ENCODE measurements at places on chromosomes 12 and 14.

DNA sequence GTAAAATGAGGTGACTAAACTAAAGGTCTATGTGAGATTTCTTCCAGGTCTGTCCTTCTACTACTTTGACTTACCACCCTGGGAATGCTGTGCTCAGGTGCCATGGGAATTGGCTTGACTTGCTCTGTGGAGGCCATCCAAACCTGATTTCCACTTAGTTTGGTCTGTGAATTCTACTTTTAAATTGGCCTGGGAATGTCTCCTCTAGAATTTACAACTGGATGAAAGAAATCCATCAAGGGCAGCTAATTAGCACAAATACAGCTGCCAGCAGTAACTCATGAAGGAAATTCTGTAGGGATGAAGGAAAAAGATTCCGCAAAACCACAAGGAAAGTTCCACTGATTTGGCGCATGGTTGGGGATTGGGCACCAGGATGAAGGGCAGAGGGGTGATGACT lies 31.7 kb upstream of the FRMD6 start:
- DNase-seq: no peak

DNA sequence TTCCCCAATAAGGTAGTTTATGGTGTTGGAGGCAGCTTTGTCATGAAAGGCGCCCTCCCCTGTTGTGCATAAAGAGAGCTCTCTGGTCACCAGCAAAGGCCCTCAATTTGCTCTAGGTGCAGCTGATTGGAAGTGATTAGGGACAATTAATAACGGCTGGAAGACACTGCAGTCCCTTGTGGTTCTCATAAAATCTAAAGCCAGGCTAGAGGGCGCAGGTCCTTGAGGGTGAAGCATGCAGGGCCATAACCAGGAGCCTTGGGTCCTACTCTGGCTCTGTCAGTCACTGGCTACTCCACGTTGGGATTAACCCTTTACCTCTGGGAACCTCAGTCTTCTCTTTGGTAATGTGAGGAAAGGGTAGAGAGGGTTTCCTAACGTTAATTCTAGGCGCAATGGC lies 1.9 kb downstream of the DAAM1 start:
- DNase-seq: no peak

DNA sequence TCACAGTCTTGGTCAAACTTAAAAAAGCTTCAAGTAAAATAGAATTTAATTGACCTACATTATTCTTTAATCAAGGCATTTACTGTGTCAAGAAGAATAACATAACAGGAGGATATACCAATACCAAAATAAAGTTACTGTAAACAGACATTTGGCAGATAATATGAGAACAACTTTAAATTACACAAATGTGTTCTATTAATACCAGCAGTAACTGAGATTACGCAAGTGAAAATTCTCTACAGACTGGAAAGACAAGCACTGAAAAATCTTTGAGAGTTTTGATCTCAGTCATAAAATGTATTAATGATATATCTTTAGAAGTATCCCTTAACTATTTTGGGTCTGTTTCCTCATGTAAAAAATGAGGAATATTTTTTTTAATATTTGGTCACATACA lies 169.2 kb upstream of the SOX5 start:
- DNase-seq: no peak

DNA sequence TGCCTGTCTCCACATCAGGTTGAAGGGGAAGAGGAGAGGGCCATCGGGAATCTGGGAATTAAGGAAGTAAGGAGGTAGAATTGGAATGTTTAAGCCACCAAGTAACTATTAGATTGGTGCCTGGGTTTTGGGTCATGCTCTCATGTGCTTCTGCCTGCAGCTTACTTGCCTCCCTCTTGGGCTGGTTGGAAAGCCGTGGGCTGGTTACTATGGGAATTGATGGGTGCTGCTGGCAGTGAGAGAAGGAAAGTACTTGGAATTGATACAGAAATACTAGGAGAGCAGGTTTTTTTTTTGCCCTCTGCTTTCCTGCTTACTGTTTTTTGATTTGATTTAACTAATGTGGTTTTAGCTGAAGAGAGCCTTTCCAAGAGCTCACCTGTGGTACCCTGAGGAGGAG lies 493.5 kb upstream of the RGS6 start:
- no peak for DNase-seq

DNA sequence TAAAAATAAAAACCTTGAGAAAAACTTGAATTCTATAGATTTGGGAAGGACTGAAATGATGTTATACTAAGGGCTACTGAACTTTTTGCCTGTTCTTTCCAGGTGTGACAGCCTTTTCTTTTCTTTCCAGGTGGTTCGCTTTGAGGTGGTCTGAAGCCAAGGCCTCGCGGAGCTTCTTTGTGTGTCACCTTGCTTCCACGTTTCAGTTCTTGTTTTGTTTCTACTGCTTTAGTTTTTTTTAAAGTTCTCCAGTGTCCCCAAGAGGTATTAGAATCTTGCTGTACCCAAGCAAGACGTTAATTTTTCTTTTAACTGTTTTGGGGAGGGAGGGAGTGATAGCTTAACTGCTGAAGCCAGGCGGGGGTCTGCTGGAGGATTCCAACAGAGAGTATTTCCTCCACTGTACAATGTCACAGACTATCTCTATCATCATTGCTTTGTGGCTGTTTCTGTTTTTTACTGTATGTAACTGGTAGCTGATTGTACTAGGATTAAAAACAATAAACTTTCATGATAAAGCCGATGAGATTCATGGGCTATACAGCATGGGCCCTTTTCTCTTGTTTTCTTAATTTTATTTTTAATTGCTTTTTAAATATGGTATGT lies 40.2 kb downstream of the PROX2 start:
- DNase-seq: no peak

DNA sequence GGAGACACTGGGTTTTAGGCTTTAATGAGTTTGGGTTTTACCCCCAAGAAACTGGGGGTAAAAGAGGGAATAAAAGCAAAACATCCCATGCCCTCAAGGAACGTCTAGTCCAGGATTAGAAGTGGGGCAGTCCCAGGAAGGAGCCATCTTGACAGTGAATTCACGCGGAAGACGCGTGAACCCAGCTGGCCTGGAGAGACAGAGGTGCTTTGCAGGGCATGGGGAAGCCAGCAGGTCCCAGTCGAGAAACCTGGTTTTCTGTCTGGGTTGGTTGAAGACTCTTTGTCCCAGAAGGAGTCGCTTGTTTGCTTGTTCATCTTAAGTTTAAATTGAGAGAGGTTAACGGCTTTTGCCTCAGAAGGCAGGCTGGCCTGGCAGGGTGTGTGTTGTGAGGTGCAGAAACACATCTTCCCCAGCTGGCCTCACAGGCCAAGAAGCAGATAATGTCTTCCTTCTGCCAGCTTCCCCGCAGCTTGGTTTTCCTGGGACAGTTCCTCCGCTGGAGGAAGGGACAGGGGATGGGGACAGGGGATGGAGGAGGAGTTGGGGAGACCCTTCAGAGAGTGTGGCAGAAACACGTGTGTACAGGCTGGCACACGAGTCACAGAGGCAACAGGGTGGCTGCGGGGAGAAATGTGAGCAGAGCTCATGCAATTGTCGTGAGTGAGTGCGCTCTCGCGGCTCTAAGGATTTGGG lies 18.5 kb upstream of the CD9 start:
- no peak for DNase-seq

GRCh38 chr14:92850492-92850891 lies 56.4 kb downstream of the GOLGA5 start:
- no peak for DNase-seq

DNA sequence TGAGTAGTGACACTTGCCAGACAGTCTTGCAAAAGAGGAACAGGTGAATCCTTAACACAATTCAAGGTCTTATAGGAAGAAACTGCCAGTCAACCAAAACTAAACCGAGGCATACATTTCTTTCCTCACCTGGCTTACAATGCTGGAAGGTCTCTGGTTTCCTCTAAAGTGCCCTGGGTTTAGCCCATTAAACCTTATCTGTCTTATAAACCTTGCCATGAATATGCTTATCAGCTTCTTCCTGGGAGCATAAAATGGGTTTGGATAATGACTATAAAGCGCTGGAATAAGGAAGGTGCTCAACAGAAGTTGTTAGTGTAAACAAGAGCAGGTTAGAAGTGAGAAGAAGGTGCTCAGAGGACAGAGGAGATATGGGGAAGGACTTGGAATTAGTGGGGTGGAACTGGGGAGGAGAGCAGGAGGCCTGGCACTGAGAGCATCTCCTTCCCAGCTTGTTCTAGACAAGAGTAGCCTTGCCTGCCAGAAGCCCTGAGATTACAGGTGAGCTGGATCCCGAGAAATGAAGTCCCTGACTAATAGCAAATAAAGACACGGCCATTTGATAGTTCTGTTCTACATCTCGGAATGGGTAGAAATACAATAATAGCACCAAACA lies 14.1 kb upstream of the GPRC5A start:
- DNase-seq: no peak

GRCh38 chr12:123971770-123972456 lies 718 bp downstream of the CCDC92 start:
- peak; percentile 23 for DNase-seq

GRCh38 chr14:81169711-81170103 lies 51.1 kb downstream of the GTF2A1 start:
- DNase-seq: no peak

GRCh38 chr14:97138801-97139200 lies 341.6 kb downstream of the VRK1 start:
- DNase-seq: no peak

GRCh38 chr14:75392686-75393641 lies 34.9 kb upstream of the JDP2 start:
- DNase-seq: no peak

GRCh38 chr14:55794655-55795595 lies 214.9 kb downstream of the KTN1 start:
- DNase-seq: no peak

DNA sequence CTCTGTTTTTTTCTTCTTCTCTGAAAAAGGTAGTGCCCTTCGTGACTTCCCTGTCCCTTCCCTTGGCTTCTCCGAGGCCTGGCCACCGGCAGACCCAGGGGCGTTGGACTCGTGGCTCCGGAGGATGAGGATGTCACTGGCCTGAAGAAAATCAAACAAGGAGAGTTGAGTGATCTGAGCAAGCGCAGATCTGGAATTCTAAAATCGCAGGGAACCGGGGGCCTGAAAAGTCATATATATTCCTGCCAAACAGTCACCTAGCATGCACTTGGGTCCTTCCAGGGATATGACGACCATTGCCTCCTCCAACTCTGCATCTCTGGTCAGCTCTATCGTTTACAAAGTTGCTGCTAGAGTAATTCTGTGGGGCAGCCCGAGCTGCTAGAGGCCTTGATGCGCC lies 5.2 kb upstream of the PNMA1 start:
- DNase-seq: no peak

- DNase-seq: peak; percentile 72
Observed at GRCh38 chr14:102928412-102929240, 6.2 kb downstream of the AMN start.

GRCh38 chr14:69693145-69693544 lies 73.8 kb upstream of the SRSF5 start:
- DNase-seq: no peak

DNA sequence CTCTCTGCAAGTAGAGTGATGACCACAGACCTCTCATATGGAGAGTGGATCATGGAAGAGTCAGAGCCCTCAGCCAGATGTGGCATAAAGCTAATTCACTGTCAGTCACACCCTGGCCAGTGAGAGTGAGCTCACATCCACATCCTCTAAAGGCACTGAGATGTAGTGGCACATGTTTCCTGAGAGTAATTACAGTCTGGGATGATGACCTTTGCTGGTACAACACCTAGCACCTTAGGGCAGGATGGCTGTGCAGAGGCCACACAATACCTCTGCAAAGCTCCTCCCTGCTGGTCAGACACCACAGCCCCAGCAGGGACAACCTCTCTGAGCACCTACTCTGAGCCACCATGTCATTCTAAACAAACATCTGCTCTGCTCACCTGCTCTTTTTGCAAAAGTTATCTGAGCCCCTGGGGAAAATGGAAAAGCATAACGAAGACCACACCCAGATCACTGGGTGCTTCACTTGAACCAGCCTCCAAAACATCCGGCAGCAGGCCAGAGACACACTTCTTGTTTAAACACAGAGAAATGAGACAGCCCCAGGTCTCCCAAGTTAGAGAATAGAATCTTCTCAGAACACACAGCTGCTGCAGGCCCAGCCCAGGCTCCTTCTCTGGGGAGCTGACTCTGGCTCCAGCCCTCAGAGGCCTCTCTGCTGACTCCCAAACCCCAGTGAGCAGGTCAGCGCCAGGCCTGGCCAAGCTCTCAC lies 30.3 kb downstream of the PITPNM2 start:
- no peak for DNase-seq

GRCh38 chr12:89669197-89669596 lies 39.4 kb downstream of the ATP2B1 start:
- DNase-seq: no peak

DNA sequence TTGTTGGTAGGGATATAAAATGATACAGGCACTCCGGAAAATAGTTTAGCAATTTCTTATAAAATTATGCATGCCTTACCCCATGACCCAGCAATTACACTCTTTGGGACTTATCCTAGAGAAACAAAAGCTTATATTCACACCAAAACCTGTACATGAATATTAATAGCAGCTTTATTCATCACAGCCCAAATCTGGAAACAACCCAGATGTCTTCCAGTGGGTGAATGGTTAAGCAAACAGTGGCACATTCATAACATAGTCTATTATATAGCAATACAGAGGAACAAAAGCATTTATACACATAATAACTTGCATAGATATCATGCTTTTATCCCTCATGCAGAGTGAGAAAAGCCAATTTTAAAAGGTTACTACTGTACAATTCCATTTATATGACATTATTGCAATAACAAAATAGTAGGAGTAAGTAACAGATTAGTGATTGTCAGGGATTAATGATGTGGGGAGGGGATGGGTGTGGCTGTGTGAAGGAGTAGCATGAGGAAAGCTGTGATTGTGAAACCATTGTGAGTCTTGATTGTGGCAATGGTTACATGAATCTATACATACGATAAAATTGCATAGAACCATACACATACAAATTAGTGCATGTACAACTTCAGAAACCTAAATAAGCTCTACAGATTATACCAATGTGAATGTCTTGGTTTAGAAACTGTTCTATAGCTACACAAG lies 363.1 kb upstream of the OR4E1 start:
- no peak for DNase-seq

DNA sequence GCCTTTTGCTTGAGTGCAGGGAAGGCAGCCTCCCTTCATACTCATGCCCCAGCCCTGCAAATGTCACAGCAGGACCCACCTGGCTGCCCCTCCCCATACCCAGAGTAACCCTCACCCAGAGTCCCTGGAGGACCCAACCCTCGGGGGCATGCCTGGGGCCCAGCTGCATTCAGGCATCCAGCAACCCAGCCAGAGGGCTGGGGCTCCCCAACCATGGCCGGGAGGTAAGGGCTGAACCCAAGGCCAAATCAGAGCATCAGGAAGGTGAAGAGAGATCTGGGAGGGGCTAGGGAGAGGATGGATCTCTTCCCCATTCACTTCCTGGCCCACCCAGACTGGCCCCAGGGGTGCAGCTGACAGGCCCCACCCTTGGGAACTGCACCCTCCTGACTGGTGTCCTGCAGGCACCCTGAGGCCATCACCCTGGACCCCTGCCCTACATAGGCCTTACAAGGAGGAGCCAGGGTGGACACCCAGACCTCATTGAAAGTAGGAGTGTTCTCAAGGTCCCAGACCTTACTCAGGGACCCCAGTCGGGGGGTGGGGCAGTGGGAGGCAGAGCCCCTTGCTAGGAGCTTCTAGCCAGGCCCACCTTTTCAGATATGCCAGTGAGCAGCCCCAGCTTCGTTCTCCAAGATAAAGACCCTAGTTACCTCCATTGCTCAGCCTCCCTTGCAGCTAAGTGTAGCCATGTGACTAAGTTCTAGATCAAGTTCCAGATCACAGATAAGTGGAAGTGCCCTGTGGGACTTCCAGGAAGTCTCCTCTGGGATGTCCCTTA lies 849 bp upstream of the PLD4 start:
- DNase-seq: no peak

GRCh38 chr12:113333877-113334785 lies 778 bp downstream of the SLC8B1 start:
- no peak for DNase-seq

- no peak for DNase-seq
Observed at GRCh38 chr12:14828892-14829291, 14.4 kb downstream of the ART4 start.

All from stimulated activated CD8-positive, alpha-beta memory T cell treated with anti-CD3 and anti-CD28 coated beads, Interleukin-2, amount 100 ng/mL, for 1 hour (primary cell).